Kidney (tissue), 22 donors: ENCODE measurements at places on chromosomes 4 and X. TPM values are rescaled to one million over a fixed set of nuclear protein-coding genes. Genes with fewer than 3 reads are reported as not detected.
A peak's percentile ranks its signal among the peaks of the same experiment; 100 is the strongest.

The MECP2 gene
- 14.0 TPM for polyA plus RNA-seq

The SFRP2 gene
- not detected for polyA plus RNA-seq

GRCh38 chr4:7027913-7028312, 15.3 kb upstream of the TADA2B start:
- DNase-seq, result no peak

DNA sequence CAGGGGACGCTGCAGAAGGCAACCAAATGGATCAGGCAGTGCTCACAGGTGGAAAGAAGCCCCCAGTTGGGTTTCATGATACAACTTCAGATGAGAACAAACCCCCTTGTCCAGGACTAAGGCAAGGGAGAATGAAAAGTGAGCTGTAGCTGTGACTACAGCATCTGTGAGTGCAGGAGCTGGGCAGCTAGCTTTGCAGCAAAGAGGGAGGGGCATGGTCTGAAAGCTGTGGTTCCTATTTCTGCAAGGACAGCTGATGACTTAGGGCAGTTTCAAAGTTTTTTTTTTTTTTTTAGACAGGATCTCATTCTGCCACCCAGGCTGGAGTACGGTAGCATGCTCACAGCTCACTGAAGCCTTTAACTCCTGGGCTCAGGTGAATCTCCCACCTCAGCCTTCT, 1317.4 kb upstream of the DIAPH2 start:
- no peak for DNase-seq

DNA sequence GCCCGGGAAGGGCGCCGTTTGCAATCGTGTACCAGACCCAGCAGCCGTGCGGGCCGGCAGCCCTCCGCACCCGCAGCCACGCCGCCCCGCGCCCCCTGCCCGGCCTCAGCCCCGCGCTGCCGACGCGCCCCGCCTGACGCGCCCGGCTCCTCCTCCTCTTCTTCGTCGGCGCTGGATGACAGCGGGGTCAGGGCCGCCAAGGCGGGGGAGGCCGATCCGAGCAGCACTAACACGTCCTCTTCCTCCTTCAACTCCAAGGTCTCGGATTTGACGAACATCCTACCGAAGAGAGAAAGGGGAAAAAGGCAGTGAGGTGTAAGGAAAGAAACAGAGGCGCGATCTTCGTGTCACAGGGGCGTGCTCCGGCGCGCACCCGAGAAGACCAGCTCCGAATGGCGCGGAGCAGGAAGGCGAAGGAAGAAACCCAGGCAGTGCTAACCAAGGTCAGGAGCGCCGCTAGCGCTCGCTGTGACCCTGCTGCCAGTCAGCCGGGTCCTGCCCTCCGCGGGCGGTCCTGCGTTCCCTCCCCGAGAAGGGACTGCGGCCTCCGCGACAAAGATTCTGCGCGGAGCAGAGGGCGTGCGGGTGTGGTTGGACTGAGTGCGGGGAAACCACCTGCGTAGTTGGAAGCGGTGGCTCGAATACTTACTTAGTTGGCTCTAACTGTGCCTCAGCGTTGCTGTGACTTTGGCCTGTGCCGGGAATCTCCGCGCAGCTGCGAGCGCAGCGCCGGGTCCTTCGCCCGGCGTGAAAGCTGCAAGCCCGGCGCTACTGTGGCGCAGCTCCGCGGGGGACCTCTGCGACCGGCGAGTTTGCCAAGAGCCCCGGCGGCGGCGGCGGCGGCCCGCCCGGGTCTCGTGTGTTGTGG, 548 bp downstream of the NEUROG2 start:
- DNase-seq, result peak; percentile 72

DNA sequence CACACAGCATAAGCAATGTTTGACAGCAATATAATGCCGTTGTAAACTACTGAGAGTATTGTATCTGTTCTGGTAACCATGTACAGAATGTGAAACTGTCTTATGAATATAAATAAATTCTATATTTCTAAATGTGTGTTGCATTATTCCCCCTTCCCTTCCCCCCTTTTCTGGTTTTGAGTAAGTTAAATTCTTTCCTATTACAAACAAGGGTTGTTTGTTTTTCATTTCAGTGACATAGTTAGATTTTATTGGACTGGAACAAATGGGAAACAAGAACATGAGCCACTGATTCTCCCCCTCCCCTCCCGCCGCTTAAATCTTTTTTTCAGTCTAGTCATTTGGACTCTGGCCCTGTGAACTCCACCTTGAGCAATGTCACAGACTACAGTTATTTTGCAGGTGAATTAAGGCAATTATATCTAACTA, 69.8 kb downstream of the GPAT3 start:
- peak; percentile 92 for DNase-seq

DNA sequence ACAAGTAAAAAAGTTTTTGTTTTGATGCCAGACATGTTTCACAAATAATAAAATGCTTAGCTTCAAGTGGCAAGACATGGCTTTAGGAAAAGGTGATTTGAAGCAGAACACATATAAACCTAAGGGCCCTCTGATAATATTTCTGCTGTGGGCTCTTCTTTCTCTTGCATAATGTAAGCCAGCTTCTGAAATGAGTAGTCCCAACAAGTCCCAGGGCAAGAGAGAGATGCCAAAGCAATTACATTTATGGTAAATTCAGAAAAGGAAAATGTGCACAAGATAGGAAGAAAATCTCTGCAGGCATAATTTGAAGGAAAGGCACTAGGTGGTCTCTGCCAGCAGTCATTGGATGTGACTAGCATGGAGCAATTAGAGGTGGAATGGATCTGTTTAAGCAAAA, 170.8 kb upstream of the GALNT7 start:
- DNase-seq, result no peak

DNA sequence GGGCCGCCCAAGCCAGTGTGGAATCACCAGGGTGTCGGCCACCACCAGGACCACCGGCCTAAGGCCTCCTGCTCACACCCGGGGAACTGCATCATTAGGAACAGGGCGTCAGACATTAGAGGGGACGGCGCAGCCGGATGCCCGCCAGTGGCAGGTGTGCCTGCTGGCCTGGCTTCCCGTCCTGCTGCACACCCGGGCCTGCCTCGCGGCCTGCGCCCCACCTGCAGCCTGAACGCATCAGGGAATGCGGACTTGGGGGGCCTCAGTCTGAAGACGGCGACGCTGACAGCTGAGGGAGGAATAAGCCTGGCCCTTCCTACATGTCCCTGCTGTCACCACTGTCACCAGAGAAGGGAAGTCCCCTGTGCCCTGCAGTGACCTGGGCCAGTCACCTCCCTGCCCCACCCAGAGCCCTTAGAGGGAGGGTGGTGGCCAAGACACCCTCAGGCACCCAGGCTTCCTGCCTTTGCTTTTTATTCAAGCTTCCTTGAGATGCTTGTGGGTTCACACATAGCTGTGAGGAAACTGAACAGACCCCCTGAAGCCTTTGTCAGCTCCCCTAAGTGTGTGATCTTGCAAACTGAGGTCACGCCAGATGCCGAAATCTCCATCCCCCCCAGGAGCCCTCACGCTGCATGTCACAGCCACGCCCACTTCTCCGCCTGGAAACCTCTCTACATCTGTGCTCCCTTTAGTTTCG, 3.2 kb downstream of the DGKQ start:
- no peak for DNase-seq

DNA sequence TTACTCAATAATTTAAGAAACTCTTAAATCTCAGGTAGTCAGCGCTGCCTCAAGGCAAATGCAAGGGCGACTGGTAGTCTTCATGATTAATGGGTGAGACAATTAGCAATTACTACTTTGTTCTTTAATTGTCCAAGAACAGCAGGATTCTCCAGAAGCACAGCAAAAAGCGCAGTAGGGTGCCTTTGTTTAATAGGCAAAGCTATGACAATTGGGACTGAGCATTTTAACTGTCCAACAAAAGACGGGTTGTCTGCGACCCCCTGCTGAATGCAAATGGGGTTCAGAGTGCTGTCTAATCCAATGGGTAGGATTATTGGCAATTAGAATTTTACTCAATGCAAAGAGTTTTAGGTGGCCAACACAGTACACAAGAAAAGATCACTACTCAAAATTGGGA, 286.1 kb downstream of the CHIC1 start:
- DNase-seq, result no peak
